Ascending aorta (tissue), 2 donors: ENCODE measurements at places on chromosomes 12 and 14.

DNA sequence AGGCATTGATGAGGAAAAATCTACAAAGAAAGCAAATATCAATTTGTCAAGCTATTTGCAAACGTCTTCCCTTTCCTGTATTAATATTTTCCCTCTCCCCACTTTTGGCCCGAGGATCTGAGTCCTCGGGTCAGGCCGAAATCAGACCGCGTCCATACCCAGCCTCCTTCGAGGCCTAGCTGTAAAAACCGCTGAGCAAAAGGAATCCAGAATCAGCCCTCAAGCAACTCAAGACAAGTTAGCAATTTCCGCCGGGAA, 353 bp upstream of the MAPK1IP1L start:
- no peak for DNase-seq

DNA sequence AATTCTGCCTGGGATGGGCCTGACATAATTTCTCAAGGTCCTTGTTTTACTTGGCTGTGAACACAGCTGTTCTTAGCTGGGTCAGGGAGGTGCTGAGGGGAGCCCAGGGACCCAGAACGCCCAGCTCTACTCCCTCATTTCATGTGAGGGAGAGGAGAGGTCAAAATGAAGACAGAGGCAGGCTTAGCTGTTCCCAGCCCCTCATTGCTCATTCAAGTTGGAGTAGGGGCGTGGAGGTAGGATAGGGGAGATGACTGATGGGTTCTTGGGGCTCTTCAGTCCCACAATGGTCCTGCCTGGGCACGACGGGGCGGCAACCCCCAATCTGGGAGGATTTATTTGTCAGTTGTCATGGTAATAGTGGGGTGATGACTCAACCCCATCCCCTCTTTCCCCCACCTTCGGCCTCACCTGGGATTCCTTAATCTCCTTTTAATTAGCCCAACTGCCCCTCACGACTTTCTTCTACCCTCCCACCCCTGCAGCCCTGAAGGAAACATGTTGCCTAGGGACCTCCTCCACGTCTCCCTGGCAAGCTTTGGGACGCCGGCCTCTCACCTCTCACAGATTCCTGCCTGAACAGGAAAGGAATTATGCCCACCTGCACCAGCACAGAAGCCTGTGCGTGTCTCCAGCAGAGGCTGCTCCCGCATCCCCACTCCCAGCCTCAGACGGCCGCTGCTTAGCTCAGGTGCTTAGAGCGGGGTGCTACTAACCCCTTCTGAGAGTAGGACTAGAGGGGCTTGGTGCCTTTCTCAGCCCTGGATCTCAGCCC, 10.2 kb downstream of the SPRYD3 start:
- peak; percentile 64 for DNase-seq

- DNase-seq: no peak
These were observed 239.2 kb downstream of the NUAK1 start for GRCh38 chr12:105899589-105899988.

DNA sequence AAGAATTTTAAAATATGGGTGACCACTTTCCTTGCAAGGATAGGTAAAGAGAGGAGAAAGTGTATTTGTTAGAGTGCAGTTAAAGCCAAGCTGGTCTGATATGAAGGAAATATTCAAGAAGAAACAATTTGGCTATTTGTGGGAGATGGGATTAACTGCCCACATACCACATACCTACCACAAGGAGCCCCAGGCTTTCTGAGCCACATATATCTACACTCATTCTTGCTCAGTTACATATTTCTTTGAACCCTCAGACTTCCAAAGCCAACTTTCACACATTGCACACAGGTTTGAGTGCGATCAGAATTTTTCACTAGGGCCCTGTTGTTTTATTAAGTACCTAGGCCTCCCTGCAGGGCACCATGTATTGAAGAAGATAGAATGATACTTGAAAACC, 330.2 kb downstream of the ZFP36L1 start:
- no peak for DNase-seq

DNA sequence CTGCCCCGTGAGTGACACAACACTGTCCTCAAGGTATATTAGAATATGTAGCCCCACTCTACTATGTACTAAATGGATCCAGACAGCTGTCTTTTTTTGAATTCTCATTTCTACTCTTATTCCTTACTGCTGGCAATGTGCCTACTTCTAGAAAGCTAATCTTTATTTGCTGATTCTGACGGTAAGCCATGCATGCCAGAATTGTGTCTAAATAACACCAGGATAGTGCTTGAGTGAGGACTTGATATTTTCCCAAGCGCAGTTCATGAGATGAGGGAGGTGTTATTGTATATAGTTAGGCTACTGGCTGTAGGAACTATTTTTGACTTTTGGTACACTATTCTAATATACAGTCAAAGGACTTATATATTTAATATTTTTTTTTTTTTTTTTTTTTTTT, 316.2 kb upstream of the NAV3 start:
- DNase-seq: no peak

DNA sequence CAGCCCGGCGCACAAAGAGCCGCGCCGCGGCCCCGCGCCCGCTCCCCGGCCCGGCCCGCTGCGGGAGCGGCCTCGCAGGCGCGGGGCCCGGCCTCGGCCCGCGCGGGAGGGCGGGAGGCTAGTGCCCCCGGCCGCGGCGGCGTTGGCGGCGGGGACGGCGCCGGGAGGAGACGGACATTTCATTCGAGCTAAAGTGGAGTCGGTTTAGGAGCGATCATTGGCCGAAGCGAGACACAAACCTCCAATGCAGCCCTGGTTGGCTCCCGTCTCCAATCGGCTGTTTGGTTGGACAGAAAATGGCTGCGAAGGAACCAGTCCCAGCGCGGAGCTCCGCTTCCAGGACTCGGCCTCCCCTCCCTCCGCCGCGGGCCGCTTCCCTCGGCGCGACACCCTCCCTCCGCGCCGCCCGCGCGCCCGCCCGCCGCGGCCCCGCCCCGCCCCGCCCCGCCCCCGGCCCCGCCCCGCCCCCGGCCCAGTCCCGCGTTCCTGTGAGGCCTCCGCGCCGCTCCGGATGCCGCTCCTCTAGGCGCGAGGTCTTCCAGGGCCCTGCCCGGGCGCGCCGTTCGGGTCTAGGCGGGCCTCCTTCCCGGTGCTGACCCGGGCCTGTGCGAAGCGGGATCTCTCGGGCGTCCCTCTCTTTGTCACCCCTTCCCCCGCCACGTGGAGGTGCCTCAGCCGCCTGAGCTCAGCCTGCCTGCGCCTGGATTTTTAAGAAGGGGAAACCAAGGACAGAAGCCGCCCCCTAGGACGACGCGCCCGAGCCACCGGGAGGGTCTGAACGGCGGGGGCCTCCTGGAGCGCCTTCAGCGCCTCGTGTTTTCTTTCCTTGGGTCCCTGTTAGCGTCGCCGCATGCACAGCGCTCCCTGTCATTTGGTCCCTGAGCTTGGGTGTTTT, at the start of gene NFYB:
NFYB (minus strand) TSS at position 309 of the 895 bp plus-strand sequence. CDS start 2,757 bp downstream, outside the sequence.
- peak; percentile 91 for DNase-seq

DNA sequence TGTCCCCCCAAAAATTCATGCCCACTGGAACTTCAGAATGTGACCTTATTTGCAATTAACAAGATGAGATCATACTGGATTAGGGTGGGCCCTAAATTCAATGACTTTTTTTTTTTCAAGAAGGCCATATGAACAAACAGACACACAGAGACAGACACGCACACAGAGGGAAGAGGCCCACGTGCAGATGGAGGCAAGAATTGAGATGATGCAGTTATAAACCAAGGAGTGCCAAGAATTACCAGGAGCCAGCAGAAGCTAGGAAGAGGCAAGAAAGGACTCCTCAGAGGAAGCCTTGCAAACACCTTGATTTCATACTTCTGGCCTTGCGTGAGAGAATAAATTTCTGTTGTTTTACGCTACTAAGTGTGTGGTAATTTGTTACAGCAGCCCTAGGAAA, 33.4 kb downstream of the NELL2 start:
- no peak for DNase-seq

- no peak for DNase-seq
These were observed 369 bp downstream of the DEPDC4 start for GRCh38 chr12:100266585-100266834.

DNA sequence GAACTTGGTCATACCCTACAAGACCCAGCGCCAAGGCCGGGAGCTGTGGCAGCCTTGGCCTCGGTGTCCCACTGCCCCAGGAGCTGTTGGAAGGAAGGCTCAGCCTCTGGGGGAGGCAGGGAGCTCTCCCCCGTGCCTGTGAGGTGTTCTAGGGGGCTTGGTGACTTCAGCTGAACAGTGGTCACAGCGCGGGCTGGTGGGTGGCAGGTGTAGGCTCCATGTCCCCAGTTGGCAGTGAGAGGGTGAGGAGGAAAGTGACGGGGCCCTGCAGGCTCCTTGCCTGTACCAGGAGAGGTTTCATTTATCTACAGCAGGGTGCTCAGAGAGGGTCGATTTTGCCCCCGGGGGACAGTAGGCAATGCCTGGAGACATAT, 47.5 kb downstream of the DLK1 start:
- DNase-seq: peak; percentile 28

DNA sequence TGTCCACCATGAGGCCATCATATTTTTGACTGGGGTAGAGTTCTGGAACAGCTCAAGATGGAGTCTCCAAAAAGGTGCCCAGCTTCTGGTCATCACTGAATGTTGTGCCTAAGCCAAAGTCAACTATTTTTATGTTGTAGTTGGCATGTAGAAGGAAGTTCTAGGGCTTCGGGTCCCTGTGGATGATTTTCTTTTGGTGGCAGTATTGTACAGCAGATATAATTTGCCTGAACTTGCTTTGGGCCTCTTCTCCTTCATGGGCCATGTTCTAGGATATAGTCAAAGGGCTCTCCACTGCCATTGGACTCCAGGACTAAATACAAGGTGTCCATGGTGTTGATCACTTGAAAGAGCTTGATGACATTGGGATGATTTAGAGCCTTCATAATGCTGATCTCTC, 143.6 kb downstream of the SLC38A4 start:
- no peak for DNase-seq

- DNase-seq: no peak
These were observed 596 bp upstream of the ZBTB39 start for GRCh38 chr12:57006809-57007475.

- DNase-seq: no peak
These were observed 32.6 kb downstream of the ALG10 start for GRCh38 chr12:34054938-34055337.

GRCh38 chr12:92539110-92539749, 163.6 kb upstream of the PLEKHG7 start:
- DNase-seq: no peak

DNA sequence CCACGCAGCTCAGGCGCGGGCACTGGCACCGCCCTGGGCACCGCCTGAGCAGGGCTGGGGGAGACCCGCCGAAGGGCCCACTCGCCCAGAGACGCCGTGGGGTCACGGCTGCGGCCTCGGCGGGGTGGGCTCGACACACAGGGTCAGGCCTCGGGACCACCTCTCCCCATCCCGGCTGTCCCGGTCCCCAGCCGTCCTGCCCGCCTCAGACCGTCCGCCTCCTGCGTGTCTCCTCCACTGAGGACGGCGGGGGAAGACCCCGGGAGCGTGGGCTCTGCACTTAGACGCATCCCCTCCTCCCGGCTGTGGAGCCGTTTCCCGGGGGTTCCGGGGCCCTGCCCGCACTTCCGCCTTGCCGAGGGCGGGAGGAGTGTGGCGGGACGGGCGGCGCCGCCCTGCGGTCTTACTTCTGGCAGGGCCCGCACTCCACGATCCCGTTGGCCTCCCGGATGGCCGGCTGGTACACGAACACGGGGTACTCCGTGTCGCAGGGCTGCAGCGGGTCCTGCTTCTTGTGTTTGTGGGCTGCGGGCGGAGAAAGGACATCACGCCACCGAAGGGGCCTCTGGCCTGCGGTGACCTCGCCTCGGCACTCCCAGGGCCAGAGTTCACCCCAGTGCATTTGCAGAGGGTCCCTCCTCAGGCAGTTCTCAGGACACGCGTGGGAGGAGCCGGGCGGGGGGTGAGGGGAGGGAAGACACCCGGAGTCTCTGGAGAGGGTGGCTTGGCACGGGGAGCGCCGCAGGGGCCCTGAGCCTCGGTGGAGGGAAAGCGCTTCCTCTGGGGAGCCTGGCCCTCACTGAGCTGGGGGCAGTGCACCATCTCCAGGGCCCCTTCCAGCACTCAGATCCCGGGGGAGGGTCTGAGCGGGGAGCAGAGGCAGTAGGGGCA, 23.1 kb upstream of the LRTM2 start:
- no peak for DNase-seq

DNA sequence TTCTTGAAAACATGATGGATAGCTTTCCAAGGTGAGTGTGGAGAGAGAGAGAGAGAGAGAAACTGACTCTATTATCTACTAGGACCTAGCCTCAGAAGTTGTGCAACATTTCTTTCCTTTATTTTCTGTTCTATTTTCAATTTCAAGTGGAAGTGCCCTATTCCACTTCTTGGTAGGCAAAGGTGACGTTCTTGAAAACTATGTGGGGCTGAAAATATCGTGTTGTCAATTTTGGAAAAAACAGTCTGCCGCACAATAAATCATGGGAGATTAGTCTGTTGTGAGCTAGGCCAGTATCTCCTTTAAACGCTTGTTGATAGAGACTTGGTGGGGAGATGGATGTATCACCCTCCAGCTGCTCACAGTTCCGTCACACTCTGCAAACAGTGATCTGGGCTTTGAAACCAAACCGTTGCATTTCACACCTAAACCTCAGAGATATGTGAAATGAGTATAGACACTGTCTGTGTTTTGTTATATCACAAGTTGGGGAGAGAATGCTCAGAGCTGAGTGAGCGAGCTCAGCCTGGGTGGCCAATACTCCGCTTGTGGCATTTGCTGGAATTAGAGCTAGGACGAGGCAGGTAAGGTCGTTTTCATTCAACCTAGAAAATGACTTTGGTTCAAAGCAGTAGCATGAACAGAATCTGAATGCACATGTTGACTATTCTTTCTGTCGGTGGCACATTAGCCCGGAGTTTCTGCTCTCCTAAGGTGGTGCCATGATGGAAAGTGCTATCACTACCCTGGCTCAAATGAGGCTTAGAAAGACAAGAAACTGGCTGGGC, 75.1 kb upstream of the ST8SIA1 start:
- DNase-seq: no peak

DNA sequence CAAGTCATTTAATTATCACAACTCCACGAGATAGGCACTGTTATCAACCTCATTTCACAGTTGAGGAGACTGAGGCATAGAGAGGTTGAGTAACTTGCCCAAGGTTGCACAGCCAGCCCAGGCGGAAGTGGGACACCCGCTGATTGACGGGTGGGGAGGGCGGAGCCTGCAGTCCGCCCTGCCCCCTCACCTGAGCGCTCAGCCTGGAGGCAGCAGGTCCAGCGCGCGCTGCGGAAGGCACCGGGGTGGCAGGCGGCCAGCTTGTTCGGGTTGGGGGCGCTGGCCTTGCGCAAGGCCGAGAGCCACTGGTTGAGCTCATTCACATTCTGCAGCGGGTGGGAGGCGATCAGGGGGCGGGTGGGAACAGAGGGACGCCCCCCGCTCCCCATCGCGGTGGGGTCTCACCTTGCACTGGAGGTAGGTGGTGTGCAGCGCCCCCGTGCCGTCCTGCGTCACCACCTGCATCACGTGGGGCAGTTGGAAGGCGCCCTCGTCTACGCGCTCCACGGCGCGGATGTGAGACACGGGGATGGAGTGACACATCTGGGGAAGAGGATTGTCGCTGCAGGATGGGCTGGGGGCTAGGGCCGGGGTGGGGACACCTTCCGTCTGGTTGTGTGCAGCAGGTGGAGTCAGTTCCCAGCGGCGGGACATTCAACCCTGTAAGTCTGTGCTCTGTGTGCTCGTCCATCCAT, 31.7 kb downstream of the RASAL1 start:
- no peak for DNase-seq

GRCh38 chr14:90572441-90573150, 175.8 kb downstream of the CALM1 start:
- DNase-seq: no peak

- DNase-seq: no peak
These were observed 2.4 kb upstream of the CISTR start for GRCh38 chr12:53754188-53754585.

- DNase-seq: peak; percentile 88
These were observed 149.3 kb downstream of the CALM1 start for GRCh38 chr14:90545966-90546751.
